ENCODE measurements at places on chromosomes 16 and 17.

DNA sequence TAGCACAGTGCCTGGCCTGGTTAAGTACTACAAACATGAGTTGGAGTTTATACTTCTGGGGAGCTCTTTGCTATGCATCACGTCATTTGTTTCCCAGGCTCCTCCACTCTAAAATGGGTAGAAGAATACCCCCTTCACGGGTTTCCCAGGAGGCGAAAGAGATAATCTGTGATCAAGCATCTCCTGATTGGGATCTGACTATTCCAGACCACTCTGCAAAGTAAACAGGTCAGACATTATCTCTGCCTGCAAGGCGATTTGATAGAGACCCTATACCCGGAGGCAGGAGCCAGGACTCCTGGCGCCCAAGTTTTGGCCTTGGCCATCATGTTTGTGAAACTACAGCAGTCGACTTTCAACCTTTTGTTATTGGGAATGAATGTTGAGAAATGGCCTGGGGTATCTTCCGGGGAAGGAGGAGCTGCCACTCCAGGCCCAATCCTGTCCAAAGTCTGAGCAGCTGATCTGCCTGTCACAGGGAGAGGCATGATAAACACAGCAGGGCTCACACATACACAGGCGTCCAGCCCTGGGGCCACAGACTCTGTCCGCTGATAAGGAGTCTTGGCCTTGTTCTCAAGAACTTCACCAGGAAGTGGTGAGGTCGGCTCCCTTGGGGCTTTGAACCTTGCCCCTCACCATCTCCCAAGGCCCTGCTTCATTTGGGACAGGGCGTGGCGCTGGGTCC lies 199.9 kb downstream of the MAF start:
- DNase-seq, result no peak

GRCh38 chr16:12327971-12328726 lies 351.6 kb downstream of the SNX29 start:
- no peak for DNase-seq

GRCh38 chr16:64925166-64925565 lies 196.7 kb downstream of the CDH11 start:
- DNase-seq, result no peak

- no peak for DNase-seq
Observed at GRCh38 chr17:83035722-83036121, 43.7 kb upstream of the METRNL start.

GRCh38 chr16:77963185-77964044 lies 58.9 kb upstream of the CLEC3A start:
- DNase-seq, result no peak

DNA sequence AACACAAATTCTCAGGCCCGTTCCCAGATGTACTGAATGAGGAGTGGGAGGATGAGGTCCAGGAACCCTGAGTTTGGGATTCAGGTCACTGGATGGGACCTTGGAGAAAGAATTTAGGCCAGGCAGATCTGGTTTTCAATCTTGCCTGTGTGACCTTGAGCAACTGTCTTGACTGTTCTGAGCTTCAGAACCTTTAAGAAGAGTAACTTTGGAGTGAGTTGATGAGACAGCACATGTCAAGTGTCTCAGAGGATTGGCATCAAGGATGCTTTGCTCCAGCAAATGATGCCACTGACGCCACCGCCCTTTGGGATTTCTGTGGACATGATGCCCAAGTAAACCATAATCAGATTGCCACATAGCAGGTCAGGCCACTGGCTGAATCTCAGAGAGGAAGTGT lies 56.2 kb upstream of the DNAJA2 start:
- no peak for DNase-seq

- no peak for DNase-seq
Observed at GRCh38 chr17:56890906-56891674, 22.8 kb downstream of the TRIM25 start.

- no peak for DNase-seq
Observed at GRCh38 chr17:33948309-33948708, 306.8 kb upstream of the CCL2 start.

DNA sequence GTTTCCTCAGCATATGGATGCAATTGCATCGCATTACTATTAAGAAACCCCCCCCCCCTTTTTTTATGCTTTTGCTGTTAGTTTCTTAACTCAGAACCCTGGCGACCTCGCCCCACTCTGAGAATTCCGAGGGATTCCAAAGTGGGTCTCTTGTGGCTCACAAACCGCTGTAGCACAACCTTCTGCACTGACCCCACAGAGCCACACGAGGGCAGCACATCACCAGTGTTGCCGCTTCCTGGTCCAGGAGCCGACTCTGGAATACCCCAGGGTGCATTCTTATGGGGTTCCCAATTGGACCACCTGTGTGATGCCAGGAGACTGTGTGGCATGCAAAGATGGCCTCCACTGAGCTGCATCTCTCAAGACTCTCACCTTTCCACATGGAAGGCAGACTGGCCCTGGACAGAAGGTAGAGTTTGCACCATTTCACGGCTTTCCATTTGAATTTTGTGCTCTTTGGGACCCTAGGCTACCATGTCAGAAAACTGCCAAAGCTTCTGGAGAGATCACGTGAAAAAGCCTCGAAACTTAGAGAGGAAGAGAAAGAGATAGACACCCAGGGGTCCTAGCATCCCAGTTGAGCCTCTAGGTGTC lies 432.7 kb upstream of the ASIC2 start:
- DNase-seq, result peak; percentile 45

- no peak for DNase-seq
Observed at GRCh38 chr17:57408071-57408811, 151.9 kb downstream of the MSI2 start.

GRCh38 chr16:28098959-28099945 lies 35.7 kb upstream of the GSG1L start:
- DNase-seq, result no peak

GRCh38 chr17:30375661-30376060 lies 3.1 kb upstream of the CPD start:
- no peak for DNase-seq

- DNase-seq, result no peak
Observed at GRCh38 chr17:4001048-4001590, 36.9 kb upstream of the ATP2A3 start.

- DNase-seq, result no peak
Observed at GRCh38 chr17:6543079-6544010, 13.0 kb downstream of the PITPNM3 start.

DNA sequence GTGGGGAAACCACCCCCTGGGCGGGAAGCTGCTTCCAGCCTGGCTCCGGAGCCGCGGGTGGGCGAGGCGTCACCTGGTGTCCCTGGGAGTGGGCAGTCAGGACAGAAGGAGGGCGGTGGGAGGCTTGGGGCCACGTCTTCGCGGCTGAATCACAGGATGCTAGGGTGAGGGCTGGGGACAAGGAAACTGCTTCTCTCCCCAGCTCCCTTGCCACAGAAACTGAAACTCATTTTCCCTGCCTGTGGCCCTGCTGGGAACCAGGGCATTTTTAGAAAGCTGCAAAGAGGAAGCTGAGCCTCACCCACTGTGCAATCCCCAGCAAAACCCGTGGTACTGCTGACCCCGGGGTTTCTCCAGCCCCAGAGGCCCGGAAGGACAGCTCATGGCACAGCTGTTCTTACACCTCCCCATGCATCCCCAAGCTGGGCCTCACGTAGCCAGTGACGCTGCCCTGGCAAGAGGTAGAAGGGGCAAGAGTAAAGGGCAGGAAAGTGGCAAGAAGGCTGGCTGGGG lies 8.2 kb downstream of the RHBDF2 start:
- no peak for DNase-seq

GRCh38 chr16:89373355-89374110 lies 116.8 kb downstream of the ANKRD11 start:
- no peak for DNase-seq

DNA sequence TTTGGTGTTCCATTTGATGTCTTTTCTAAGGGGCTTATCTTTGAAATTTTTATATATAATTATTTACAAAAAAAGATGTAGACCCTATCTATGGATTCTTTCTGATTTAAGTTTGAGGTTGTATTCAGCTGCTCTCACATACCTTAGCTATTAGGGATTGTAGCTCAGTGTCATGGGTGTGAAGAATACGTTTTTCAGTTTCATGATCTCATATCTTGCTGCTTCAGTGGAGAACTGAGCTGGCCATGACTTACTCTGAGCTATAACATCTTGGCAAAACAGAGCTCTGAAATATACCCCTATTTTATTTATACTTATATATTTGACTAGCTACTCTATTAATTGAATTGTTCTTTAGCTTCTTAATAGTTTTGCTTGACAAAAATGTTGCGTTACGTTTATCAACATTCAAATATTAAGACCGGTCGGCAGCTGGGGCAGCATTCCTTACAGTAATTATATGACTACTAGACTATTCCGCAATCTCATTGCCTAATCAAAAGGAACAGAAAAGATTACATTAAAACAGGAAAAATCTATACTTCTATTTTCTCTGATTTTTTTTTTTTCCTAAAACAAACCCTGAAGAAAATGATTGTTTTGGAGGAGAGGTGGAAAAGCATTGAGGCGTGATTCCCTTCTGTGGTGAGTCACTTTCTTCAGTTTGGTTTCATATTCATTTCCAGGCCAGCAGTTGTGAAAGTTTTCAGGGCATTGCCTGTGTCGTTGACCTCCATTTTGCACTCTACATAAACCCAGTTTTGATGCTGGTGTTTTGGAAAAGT lies 24.1 kb upstream of the KRT24 start:
- DNase-seq, result no peak

DNA sequence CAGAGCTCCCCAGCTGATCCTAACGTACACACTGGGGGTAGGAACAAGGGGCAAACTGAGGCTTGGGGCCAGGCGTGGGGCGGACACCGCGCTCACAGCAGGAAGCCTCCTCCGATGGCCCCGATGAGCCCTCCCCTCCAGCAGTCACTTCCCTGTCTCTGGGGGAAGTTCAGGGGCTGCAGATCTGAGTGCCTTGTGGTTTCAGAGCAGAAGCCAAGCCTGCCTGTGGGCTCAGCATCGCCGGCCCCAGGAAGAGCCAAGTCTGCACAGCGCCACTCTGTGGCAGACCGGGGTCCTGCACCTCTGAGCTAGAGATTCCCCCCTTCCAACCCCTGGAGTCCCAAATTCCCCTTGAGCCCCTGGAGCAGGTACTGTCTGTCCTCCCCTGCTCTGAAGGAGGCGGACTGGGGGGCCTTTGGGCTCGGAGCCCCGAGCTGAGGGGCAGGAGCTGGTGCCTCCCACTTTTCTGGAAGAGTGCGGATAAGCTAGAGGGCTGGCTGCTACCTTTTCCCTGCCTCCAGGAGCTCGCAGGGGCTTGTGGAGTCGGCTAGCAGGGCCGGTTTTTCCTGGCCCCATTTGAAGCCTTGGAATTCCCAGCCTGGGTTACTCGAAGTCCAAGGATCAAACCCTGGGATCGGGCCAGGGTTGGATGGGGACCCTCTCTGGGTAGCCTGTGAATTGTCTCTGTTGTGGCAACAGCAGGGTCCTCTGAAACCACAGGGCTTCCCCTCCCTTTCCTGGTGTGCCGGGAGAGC lies 2.9 kb downstream of the GSE1 start:
- peak; percentile 95 for DNase-seq

DNA sequence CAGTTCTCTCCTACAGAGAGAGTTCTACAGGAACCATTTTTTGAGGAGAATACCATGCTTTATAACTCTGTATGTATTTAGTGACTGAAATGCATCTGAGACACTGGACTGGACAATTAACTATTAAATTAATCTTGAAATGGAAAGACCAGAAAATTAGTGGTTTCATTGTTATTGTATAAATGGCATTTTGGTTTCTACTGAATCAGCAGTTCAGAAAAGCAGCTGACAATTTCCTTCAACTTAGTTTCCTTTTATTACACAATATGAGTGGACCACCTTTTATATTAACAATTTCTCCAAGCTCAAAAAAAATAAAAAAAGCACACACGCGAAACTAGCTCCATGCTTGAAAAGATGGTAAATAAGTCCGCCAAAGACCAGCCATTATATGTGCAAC lies 66.1 kb upstream of the SLC12A3 start:
- no peak for DNase-seq

GRCh38 chr16:71536752-71537499 lies 10.7 kb downstream of the CHST4 start:
- no peak for DNase-seq

- no peak for DNase-seq
Observed at GRCh38 chr17:4908301-4908700, 5.4 kb upstream of the CHRNE start.

- no peak for DNase-seq
Observed at GRCh38 chr16:9438991-9439390, 347.5 kb downstream of the HAPSTR1 start.

DNA sequence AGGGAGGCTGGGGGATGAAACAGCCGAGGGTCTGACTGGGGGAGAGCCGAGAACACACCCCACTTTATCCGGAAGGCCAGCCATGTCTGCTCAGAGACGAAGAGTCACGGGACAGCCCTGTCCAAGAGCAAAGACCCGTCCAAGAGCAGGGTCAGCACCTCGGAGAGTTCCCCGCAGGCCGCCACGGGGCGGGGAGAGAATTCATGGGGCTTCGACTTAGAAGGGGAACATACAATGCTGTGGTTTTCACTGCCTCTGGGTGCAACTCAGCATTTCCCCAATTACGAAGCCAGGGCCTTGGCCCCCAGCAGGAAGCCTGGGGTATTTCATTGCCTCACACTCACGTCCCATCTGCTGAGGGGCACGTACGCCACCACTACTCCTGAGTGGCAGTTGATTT lies 59.3 kb downstream of the JPH3 start:
- DNase-seq, result peak; percentile 93

- DNase-seq, result peak; percentile 73
Observed at GRCh38 chr17:3965118-3965800, 1.0 kb upstream of the ATP2A3 start.

DNA sequence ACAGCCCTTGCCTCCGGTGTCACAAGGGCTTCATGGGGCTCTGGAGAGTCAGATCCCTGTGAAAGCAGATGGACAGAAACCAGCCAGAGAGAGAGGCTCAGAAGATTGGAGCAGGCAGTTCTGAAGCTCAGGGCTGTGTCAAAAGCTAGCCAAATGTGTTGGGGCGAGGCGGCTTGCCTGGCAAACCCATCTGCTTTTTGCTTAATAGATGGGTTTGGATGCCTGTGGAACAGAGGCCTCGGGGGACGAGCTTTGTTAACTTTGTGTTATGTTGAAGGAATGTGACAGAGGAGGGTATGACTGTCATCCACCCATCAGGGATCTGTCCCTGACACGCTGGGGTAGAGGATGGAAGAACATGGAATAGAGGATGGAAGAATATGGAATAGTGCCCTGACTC lies 21.0 kb upstream of the SLC12A3 start:
- no peak for DNase-seq

- DNase-seq, result no peak
Observed at GRCh38 chr16:55912022-55912421, 36.8 kb upstream of the CES5A start.

DNA sequence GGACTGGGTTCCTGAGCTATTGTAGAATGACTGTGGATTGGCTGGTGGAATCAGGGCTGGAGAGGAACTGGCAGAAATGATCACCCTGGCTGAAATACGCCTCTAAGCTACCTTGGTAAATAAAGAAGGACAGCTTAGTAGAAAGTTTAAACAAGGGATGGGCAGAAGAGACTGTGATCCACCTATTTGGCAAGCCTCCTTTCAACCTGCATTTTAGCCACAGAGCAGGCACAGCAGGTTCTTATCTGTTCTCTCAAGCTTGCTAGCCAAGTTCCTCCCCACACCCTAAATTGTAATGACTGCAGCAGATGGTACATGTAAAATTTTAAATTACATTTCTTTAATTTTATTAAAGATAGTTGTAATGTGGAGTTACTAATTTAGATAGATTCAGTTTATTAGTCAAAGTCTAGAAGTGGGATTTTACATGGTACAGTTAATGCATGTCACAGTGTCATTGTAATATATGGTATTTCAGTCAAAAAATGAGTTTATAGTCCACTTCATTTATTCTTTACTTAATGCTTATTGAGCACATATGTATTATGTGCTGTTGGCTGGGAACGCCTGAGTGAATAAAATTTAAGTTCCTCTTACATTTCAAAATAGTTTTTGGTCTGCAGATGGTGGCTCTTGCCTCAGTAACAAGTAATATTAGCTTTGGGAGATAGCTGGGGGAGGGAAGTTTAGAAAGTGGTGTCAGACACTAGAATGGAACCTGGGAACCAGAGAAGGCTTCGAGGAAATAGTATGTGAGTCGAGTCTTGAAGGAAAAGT lies 11.2 kb downstream of the EPN2 start:
- no peak for DNase-seq

Data from HuH-7 (cell line).